ENCODE measurements at places on chromosomes 4 and X.

- DNase-seq = no peak
Observed at GRCh38 chr4:77036206-77036605, 39.6 kb downstream of the CCNI start.

DNA sequence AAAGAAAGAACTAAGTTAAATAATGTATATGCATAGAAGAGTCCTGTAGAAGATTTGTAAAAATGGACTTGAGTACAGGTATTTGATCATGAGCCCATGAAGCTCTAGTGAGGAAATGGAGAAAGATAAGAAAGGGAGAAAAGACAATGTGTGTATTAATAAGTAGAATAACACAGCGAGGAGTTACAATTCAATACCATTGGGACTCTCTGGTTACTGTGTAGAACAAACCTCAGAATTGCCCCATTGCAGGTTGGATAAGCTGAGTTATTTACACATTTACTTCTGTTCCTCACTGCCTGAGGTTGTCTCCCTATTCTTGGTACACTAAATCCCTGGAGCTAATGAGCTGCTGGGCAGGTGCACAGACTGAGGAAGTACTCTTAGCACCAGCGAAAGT lies 33.3 kb downstream of the BANK1 start:
- no peak for DNase-seq

GRCh38 chrX:1451661-1452515 lies 821 bp downstream of the ASMTL start:
- DNase-seq = peak; percentile 36

DNA sequence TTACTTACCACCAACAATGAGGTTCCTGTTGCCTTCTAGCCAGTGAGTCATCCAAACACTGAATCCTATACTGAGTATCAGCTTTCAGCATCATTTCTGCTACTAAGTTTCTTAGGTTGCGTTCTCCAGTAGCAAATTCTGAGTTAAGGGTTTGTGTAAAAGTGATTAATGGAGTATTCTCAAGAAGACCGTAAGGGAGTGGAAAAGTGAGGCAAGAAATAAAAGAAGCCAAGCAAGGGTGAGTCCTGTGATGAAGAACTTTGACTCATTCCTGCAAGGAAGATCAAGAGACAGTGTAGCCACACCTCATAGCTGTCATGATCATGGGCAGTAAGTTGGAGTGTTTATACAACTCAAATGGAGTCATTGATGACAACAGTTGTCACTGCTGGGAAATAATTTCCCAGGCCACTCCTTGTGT lies 446.2 kb downstream of the RAPGEF2 start:
- no peak for DNase-seq

DNA sequence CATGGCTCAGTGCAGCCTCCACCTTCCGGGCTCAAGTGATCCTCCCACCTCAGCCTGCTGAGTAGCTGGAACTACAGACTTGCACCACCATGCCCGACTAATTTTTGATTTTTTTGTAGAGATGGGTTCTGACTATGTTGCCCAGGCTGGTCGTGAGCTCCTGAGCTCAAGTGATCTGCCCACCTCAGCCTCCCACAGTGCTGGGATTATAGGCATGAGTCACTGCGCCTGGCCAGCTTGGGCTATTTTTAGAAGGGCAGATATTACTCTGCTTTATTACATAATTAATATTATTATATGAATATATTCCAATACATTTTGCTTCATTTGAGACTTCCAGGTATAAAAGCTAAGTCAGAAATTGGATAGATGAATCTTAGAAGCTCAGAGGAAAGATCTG lies 143.7 kb upstream of the ANK2 start:
- DNase-seq = no peak

GRCh38 chr4:139735381-139736273 lies 70.0 kb downstream of the MGST2 start:
- DNase-seq = no peak

DNA sequence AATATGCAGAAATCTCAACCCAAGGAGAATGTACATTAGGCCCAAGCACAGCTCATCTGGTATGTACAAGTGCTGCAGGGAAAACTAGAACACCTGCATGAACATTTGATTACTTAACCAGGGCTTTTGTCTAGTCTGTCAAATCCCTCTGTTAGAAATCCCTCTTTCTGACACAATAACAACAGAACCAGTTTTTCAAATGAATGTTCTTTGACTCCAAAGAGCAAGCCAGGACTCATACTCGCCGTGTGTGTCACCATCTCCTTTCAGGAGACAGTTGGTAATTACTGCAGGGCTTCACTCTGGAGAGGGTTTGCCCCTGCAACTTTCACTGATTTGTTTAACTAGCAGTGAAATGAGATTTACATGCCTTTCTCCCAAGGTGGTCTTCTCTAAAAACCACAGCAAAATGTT lies 143.0 kb upstream of the FAM241A start:
- DNase-seq = no peak

- no peak for DNase-seq
Observed at GRCh38 chrX:27008486-27008885, 454.7 kb downstream of the PPP4R3C start.

DNA sequence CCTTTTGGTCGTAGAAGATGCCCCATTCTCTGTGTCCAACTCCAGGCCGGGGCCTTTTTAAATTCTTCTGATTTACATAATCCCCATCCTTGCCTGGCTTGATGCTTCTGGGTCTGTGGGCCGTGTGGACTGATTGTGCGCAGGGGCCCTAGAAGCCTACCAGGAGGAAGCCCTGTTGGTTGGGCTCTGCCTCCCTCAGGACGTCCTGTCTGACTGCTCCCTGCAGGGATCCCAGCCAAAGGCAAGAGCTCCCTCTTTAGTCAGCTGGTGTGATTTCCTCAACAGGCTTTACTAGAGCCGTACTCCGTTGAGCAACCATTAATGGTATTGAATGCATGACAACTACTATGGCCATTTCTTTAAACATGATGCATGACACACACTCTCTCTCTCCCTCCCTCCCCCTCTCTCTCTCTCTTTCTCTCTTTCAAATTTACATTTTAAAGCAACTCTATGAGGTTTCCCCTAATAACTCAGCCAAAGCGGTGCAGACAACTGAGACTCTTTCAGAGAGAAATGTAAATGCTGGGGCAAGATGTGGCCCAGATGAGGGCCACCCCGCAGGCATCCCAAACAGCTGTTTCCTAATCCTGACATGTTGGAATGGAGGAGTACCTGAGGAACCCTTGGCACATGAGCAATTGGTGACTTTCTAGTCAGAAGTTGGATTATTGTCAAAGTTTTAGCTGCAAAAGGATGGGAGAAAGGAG lies 117.3 kb downstream of the DRD5 start:
- peak; percentile 46 for DNase-seq

DNA sequence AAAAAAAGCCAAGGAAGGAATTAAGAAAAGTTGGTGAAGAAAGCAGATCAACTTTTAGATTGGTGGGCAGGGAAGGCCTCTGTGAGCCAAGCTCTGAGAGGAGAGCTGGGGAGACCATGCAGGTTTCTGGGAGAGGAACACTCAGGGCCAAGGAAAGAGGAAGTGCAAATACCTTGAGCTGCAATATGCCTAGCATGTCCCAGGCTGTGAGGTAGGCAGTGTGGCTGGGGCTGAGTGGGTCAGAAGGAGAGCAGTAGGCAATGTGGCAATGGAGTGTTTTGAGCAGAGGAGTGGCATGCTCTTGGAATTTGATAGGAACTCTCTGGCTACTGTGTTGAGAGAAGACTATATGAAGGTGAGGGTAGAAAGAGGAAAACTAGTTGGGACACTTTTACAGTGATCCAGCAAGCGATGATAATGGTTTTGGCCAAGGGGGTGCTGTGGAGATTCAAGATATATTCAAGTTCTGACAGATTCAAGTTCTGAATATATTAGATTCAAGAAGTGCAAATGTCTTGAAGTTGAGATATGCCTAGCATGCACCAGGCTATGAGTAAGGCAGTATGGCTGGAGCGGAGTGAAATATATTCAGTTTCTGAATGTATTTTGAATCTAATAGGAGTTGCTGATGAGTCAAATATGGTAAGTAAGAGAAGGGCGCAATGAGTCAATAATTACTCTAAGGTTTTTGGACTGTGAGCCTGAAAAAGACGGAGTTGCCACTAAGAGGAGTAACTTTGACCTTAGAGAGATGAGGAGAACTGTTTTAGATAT lies 172.5 kb downstream of the CAMK2D start:
- no peak for DNase-seq

- no peak for DNase-seq
Observed at GRCh38 chrX:91122151-91122694, 312.4 kb upstream of the PABPC5 start.

- DNase-seq = no peak
Observed at GRCh38 chrX:33138677-33139249, 72.6 kb downstream of the DMD start.

GRCh38 chrX:10821293-10821692 lies 200.9 kb upstream of the MID1 start:
- no peak for DNase-seq

- no peak for DNase-seq
Observed at GRCh38 chrX:153184787-153185186, 5.7 kb downstream of the MAGEA1 start.

- DNase-seq = no peak
Observed at GRCh38 chr4:173801361-173801760, 271.3 kb upstream of the HAND2 start.

GRCh38 chr4:2402941-2403340 lies 15.5 kb downstream of the ZFYVE28 start:
- DNase-seq = no peak

DNA sequence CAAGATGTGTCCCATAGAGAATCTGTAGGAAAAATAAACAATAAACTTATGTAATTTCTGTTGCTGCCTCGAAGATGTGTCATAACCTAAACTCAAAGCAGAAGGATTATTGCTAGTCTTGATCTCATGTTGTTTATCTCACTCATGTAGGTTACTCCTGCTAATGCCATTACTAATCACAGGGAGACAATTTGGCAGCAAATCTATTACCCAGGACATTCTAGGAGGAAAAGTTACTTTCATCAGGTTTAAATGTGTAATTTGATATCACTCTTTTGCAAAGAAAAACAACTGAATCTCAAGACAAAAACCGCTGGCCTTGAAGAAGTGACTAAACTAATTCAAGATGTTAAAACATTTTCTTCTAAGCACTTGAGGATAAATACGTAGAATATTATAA lies 34.0 kb downstream of the LDOC1 start:
- DNase-seq = no peak

- DNase-seq = peak; percentile 63
Observed at GRCh38 chr4:184978211-184978610, 40.1 kb upstream of the HELT start.

GRCh38 chr4:8002525-8003309 lies 63.1 kb upstream of the AFAP1 start:
- no peak for DNase-seq

DNA sequence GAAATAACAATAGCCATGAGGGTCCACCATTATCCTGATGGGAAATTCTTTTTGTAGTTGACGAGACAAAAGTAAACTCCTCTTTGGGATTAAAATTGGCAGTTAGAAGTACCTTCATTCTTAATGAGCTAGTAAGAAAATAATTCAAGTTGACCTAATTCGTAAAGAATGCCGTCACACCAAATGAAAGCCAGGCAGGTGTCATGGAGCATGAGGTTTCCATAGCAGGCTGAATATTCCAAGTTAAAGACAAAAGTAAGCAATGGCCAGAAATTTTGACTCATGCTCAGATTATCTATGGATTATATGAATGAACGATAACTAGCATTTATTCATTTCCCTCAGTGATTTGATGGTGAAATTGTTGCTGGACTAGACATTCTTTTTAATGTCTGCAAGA lies 192.2 kb upstream of the FAT1 start:
- DNase-seq = no peak

DNA sequence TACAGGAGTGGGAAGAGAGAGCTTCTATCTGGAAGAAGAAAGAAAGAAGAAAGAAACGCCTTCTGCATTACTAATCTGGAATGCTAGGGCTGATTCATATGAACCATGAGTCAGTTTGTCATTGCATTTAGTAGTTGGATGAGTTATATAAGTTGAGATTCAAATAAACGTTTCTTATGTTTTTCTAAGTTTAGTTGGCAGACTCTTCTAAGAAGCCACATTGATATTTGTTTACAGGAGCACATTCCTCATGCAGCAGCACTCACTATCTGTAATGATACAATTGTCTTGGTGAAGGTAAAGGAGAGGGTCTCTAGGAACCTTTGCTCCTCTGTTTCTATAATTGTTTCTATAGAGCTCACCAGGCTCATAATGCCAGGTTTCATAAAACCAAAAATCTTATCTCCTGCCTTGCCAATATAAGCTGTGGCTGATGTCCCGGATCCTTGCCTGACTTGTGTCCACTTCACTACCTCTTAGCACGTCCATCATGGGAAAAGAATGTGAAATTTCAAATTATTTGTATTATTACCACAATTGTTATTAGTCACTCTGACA lies 39.5 kb downstream of the HOPX start:
- no peak for DNase-seq

- no peak for DNase-seq
Observed at GRCh38 chr4:1413687-1414479, 7.6 kb upstream of the NKX1-1 start.

DNA sequence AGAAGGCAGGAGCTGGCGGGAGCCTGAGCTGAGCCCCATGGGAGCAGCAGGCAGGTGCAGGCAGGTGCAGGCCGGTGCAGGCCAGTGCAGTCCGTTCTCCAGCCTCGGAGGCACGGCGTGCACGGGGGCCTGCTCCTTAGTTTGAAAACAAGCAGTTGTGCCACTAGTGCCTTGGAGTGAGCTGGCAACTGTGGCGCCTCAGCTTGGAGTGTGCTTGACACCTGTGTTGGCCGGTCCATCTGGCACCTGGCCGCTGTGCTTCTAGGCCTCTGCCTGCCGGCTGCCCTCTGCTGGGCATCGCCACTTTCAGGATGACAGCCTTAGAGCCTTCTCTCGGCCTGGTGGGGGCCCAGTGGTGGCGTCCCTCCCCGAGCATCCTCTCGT lies 47.9 kb downstream of the RGS12 start:
- no peak for DNase-seq

- peak; percentile 53 for DNase-seq
Observed at GRCh38 chr4:6885953-6886557, 23.6 kb upstream of the TBC1D14 start.

DNA sequence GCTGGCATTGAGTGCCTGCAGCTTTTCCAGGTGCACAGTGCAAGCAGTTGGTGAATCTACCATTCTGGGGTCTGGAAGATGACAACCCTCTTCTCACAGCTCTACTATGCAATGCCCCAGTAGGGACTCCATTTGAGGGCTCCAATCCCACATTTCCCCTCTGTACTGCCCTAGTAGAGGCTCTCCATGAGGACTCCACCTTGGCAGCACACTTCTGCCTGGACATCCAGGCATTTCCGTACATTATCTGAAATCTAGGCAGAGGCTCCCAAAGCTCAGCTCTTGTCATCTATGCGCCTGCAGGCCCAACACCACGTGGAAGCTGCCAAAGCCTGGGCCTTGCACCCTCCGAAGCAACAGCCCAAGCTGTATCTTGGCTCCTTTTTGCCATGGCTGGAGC lies 8.4 kb upstream of the SMAD1 start:
- DNase-seq = no peak

DNA sequence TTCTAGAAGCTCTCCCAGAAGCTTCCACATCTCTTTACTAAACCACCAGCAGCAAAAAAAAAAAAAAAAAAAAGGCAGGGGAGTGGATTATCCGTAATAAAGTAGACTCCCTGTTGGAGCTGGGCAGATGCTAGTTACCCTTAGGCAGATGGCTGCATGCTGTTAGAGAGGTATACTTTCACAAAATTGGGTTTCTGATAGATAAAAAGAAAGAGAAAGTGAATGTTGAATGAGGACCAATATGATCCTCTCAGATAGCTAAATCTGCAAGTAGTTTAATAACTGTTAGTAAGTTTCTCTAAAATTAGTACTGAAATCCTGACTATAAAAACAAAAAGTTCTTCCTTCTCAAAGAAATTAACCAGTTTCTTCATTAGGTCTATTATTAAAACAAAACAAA lies 195.4 kb downstream of the ANAPC10 start:
- no peak for DNase-seq
